ENCODE measurements at places on chromosomes 4 and X. TPM values are rescaled to one million over a fixed set of nuclear protein-coding genes. Genes with fewer than 3 reads are reported as not detected.

GRCh38 chr4:124111922-124112321 lies 600.6 kb downstream of the ANKRD50 start:
- DNase-seq: peak; percentile 92

Gene DOK7
- polyA plus RNA-seq: 1.2 TPM

GRCh38 chrX:122667667-122668066 lies 516.4 kb upstream of the GRIA3 start:
- no peak for DNase-seq

DNA sequence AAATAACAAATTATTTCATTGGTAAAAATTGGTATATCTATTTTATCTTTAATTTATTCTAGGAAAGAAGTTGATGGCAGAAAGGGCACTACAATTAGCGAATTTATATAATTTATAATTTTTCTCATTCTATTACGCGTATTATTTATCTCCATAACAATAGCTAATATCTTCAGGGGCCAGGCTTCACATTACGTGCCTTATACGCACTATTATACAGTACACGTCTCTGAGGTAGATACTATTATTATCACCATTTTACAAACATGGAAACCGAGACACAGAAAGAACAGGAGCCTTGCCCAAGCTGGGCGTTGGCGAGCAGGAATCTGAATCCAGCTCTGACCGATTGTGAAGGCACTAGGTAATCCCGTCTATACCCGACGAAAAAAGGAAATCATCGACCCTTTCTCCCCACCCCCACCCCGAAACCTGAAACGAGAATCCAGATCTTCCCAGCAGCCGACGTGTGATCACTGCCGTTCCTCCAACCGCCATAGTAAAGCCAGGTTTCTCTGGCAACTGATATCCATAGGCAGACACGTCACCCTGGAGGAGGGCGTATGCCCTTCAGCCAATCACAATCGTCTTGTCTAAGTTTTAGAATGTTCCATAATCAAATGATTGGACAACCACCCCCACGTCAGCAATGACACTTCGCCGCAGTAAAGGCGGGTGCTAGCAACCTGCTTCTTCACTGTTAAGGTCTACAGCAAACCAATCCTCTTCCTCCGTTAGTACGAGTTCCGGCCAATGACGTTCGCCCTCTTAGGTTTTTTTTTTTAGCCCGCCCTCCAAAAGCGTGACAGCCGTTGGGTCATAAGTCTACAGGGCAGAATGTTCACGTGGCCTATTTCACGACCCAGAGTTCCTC lies at the start of gene MORF4L2:
Gene MORF4L2 (minus strand): TSS at position 501 of the 874 bp plus-strand sequence. CDS start 9,672 bp downstream, outside the sequence.
- peak; percentile 96 for DNase-seq

GRCh38 chr4:188619456-188620149 lies 480.4 kb downstream of the TRIML1 start:
- DNase-seq: no peak

Gene CCDC110
- polyA plus RNA-seq: 2.2 TPM

- DNase-seq: peak; percentile 33
These were observed 5.8 kb downstream of the SRPX2 start for GRCh38 chrX:100649550-100650356.

DNA sequence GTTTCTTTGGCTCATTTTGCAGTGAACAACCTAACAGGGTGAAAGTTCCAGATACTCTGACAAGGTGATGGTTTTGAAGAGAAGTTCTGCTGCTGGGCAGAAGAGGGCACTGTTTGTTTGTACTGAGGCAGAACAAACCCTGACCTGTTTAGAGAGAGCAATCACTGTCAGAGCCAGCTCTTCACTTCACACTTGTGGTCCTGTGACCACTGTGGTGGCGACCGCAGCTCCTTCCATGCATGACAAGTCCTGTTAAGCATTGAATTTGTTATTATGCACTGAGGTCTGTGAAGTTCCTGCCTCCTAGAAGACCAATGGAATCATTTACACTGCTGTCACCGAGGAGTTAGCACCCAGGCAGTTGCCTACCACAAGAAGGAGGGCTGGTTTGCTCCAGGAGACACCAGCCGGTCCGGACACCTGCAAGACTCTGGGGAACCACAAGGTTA lies 86.6 kb downstream of the ZNF330 start:
- DNase-seq: peak; percentile 79

Gene FGF16
- not detected for polyA plus RNA-seq

Gene SMR3B
- not detected for polyA plus RNA-seq

All from kidney (tissue), 22 donors.